ENCODE measurements at places on chromosomes 13 and 19.

- no peak for DNase-seq
These were observed 59.5 kb downstream of the MCF2L start for GRCh38 chr13:113028336-113029060.

DNA sequence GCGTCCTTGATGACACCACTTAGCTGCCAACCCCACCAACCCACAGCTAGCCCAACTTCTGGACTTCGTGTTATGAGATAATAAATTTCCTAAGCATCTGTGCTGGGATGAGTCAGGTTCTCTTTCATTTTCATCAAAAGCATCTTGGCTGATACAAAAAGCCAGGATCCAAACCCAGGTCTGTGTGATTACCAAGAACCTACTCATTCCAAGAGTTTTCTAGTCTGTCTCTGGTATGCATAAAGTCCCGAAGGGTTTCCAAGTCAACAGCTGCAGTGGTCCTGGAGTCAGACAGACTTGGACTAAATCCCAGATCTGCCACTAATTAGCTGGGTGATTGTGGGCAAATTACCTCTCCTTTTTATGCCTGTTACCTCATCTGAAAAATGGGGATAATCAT, 55.5 kb upstream of the SERP2 start:
- no peak for DNase-seq

DNA sequence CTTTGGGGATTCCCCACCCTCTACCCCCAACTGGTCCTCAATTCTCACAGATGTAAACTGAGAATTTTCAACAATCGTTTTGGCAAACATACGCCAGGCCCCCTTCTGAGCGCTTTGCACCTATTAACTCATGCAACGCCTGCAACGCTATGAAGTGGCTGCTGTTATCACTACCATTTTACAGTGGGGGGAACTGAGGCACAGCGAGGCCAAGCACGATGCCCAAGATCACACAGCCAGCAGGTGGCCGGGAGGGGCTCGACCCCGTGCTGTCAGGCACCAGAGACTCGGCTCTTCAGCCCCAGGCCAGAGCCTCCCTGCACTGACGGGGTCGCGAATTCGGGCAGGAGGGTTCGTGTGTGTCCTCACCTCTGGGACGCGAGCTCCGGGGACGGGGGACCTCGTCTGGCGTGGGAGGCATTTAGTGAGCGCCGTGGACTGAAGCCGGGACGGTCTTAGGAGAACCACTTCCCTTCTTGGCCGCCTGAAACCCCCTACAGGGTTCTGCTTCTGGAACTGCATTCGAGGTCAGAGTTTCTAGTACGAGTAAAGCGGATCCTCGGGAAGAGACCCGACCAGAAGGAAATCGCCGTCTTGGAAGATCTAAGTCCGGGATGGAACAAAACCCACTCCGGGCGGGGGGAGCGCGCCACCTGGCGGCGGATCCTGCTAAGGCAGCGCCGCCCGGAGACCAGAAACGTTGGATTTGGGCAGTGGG, 21.0 kb downstream of the ZNF114 start:
- peak; percentile 76 for DNase-seq

- DNase-seq = no peak
These were observed 1337.3 kb downstream of the PCDH9 start for GRCh38 chr13:65892859-65893258.

GRCh38 chr13:31896427-31896826, 135.1 kb upstream of the FRY start:
- DNase-seq = no peak

All from HuH-7 (cell line).